Right hindlimb (tissue), 1 donor: ENCODE measurements at places on chromosomes 7 and 10.

DNA sequence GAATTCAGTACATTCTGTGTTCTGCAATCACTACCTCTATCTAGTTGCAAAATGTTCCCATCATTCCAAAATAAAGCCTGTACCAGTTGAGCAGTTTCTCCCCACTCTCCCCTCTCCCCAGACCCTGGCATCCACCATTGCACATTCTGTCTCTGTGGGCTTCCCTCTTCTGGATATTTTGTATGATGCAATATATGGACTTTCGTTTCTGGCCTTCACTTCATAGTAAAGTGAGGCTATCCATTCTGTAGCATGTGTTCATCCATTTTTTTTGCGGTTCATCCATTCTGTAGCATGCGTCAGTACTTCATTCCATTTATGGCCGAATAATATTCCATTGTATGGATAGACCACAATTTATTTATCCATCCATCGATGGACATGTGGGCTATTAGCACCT is 9.5 kb upstream of the CYP3A4 start:
- DNase-seq = no peak

- no peak for DNase-seq
These were observed 193.7 kb downstream of the RELN start for GRCh38 chr7:103795787-103796186.

DNA sequence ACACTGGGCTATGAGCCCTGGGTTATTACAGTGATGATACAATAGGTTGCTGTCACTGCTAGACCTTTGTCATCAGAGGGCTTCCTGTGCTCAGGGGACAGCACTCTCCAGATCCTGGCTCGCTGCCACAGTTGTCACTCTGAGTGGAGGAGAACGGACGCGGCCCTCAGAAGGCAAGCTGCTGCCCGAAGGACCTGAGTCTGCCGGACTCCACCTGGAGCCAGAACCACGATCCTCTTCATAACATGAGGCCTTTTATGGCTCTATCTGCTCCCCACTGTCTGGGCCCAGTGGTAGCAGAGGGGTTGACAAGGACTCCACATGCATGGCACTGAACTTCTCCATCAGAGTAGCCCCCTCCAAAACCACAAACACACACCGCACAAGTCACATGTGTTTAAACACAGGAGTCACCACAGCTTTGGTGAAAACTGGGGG is 94.7 kb upstream of the EFCAB10 start:
- DNase-seq = no peak

- DNase-seq = no peak
These were observed 30.0 kb downstream of the GUSB start for GRCh38 chr7:65951837-65952578.

DNA sequence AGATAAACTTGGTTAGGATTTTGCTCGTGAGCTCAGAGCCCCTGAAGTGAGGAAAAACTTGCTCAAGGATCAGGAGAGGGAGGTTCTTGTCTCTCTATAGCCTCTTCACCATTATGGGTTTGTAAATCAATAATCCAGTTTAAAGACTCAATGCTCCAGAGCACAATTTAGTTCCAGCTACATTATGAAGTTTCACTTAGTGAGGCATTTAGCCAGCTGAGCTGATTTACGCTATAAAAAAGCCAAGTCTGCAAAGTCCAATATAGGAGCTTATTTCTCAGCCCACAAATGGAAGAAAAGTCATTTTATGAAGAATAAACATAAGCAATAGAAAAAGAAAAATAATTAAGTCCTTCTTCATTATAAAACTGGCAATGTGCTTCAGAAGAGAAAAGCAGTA is 130.6 kb downstream of the STRA8 start:
- no peak for DNase-seq

DNA sequence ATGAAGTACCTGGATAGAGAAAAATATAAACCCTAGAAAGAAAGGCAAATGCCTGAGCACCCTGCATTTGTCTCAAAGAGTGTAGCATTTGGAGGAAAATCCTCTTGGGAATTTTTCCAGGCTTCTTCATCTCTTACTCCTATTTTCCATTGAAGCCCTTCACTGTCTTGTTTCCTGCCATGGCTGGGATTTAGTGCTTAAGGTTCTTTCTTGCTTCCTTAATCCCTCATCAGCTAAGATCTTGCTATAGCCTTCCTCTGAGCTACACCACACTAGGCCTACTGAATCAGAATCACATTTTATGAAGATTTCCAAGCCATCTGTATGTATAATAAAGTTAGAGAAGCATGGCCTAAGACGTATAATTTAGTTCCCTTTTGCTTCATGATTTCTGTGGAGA is 97.5 kb upstream of the PHYHIPL start:
- DNase-seq = no peak

GRCh38 chr7:92092210-92092609 is 42.1 kb downstream of the CYP51A1 start:
- DNase-seq = no peak

DNA sequence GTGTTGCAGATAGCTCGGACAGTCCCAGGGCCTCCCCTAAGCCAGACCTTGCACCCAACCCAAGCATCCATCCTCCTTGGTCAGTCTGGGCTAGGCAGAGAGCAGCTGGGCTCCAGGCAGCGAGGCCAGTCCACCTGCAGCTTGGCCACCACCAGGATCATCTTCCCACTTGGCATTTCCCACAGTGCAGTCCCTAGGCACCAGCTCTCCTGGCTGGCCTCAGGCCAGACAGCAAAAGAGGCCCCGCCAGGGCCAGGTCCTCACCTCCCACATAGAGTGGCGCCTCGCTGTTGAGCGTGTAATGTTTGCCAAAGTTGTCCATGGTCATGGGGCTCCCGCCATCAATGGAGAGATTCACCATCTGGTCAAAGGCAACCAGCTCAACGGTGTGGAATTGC is 171.7 kb downstream of the LCOR start:
- DNase-seq = no peak

DNA sequence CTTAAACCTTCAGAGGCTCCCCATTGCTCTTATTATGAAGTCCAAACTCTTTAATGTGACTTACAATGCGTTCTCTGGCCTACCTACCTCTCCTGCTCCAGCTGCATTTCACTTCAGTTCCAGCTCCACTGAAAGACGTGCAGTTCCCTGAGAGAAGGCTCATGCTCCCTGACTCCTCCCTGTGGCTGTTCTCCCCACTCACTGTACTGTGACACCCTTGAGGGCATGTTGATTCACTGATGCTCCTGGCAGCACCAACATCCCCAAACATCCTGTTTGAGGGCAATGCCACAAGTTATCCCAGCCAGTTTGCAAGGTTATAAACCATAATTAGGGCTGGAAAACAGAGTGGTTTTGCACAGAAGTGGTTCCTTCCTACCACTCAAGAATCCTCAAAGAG is 111.2 kb downstream of the LSM5 start:
- DNase-seq = no peak

DNA sequence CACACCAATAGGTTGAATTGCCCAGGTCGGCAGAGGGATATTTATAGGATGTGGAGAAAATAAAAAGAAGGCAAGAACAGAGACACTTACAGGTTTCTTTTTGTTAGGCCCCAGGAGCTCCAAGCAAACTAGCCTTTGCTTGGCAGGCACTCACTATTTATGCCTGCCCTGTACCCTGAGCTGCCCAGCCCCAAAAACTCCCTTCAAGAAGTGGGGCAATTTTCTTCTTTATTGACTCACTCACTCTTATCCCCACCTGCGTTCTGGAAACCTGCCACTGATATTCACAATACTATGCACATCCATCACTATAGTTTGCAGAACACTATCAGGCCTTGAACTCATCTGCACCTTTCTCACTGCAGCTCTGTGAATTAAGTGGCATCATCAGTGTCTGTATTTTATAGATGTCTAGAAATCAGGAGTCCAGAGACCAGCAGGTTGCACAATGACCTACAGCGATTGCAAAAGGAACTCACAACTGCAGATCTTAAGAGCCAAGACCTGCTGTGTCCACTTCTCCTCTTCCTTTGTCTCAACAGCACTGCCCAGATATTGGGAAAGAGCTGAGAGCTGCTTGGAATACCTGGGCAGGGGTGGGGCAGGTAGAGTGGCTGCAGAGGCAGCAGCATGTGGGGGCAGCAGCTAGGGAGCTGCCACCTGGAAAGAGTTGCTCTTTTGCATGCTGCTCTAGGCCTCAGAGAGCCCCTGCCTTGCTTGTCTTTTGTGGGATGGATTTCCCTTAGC is at the start of gene SFTPD:
Gene SFTPD (minus strand): TSS at position 130 of the 747 bp plus-strand sequence. CDS start 2,446 bp downstream, outside the sequence.
- DNase-seq = no peak

DNA sequence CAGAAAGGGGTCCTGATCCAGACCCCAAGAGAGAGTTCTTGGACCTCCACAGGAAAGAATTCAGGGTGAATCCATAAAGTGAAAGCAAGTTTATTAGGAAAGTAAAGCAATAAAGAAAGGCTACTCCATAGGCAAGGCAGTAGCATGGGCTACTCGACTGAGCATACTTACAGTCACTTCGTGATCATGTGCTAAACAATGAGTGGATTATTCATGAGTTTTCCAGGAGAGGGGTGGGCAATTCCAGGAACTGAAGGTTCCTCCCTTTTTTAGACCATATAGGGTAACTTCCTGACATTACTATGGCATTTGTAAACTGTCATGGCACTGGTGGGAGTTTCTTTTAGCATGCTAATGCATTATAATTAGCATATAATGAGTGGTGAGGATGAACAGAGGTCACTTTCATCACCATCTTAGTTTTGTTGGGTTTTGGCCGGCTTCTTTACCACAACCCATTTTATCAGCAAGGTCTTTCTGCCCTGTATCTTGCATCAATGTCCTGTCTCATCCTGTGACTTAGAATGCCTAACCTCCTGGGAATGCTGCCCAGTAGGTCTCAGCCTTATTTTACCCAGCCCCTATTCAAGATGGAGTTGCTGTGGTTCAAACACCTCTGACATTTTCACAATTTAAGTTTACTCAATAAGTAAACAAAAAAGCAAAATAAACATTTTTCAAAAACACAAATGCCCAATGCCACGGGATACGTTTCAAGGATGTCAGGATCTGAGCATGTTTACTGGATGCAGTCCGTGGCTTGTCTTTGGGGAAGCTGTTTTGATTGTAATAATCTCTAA is 37.0 kb downstream of the ALOX5 start:
- no peak for DNase-seq

DNA sequence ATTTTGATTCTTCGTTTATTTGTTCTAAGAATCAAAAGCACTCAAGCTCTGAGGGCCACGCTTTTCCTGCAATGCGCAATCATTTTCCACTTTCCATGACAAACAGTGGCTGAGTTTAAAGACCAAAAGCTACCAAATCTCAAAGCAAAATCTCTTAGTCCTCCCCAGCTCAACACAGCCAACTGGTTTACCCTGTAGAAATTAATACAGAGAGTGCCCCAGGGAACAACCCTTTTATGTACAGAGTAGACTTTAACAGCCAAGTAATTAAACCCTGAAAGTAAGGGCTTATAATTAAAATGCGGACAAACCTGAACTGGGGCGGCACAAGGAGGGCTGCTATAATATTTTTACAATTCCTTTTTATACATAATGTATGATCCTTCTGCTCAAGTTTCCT is 53.2 kb downstream of the FAM53B start:
- no peak for DNase-seq

- DNase-seq = no peak
These were observed 143.8 kb downstream of the ZNF22 start for GRCh38 chr10:45144326-45145070.

- DNase-seq = no peak
These were observed 24.9 kb upstream of the SFRP5 start for GRCh38 chr10:97796651-97797050.

GRCh38 chr7:26841003-26841739 is 23.2 kb downstream of the SKAP2 start:
- DNase-seq = no peak

- DNase-seq = no peak
These were observed 48.9 kb upstream of the DUSP5 start for GRCh38 chr10:110448682-110449418.

- DNase-seq = no peak
These were observed 894 bp upstream of the ZSCAN21 start for GRCh38 chr7:100048680-100049079.

DNA sequence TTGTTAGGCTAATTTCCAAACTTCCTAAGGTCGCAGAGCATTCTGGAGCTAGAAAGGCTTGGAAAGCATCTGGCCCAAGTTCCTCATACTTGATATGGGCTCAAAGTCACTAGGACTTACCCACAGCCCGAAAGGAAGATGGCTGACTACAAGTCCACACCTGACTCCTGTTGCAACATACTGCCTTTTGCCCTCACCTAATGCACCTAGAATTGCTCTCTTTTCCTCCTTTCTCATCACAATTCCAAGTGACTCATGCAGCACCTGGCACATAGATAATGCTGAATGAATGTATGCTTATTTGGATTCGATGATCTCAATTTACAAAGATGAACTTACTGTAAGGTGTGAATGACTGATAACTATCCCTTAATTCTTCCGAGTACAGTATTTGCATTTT is 131.5 kb downstream of the SORBS1 start:
- DNase-seq = no peak

DNA sequence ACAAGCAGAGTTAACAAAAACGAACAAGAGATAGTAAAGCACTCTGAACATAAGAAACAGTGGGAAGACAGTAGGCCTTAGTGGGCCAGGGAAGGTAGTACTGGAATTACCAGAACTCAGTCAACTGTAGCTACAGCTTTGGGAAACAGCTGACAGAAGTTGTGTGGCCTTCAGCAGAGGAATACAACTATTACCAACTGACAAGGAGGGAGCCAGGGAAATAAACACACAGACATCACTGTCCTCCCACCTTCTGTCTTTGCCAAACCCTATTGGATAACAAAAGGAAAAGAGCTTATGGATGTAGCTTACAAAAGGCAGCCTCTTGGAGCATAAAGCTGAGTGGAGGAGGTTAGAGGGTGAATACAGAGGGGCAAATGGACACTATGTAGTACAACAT is 15.4 kb downstream of the MICU1 start:
- no peak for DNase-seq

- DNase-seq = no peak
These were observed 47.2 kb downstream of the MYL10 start for GRCh38 chr7:101581891-101582290.

DNA sequence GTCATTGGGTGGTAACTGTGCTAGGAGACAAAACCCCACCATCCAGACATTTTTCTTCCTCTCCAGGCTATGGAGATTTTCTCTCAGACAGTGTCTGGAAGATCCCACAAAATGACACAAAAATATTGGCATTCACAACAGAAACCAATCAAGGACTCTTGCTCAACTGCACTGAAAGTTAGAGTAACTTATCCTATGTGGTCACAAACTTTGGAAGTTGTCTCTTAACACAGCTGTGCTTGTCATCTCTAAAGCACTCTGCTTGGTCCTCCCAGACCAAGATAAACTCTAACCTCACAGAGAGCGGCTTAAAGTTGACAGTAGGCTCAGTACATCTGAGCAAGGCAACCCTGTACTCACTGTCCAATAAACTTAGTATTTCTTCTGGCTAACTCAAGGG is 74.9 kb downstream of the AKR1C4 start:
- DNase-seq = no peak

DNA sequence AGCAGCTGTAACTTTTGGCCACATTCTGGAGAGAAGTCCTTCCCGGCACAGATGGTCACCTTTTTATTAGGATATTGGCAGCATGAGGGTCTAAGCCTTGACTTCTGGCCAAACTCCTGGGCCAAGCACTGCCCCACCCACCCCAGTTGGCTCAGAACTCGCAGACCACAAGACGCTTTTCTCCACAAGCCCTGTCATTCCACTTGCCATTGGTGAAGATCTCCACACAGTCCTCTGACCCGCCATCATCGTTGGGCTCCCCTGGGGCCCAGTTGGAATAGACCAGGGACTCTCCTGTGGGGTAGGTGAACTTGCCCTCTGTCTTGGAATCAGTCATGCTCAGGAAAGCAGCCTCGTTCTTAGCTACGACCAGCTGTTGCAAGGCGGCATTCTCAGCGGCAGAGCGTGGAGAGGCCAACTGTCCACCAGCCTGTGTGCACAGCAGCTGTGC is 11.2 kb downstream of the SFTPD start:
- peak; percentile 69 for DNase-seq

GRCh38 chr7:110977127-110977737 is 113.7 kb upstream of the LRRN3 start:
- no peak for DNase-seq
